ENCODE measurements at places on chromosomes 2 and 18.

- no peak for DNase-seq
Measured at GRCh38 chr2:67374481-67374880, 22.7 kb upstream of the ETAA1 start.

GRCh38 chr18:35694808-35695207, 113.3 kb downstream of the GALNT1 start:
- DNase-seq: no peak

GRCh38 chr2:145740302-145740701, 1220.4 kb upstream of the ZEB2 start:
- no peak for DNase-seq

DNA sequence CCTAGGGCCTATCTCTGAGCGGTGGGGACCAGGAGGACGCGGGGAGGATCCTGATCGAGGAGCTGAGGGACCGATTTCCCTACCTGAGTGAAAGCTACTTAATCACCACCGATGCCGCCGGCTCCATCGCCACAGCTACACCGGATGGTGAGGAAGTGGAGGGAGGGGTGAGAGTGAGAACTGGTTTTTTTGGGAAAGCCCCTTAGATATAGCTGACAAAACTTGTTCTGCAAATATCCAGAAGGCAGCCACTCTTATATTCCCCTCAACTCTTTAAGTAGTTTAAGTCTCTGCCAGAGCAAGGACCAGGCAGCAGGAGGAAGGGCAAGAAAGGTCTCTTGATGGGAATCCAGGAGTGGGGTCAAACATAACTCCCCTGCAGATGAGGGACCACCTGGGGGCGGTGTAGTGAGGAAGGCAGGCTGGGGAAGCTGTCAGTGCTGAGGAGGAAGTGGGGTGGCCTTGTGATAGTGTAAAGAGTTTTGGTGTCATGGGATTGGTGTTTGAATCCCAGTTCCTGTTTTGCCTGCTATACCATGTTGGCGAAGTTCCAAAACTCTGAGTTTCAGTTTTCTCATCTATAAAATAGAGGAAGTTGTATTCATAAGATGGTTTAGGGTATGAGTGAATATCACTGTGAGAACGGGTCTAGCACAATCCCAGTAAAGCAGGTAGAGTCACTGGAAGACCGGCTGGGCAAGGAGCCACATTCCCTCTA, 3.4 kb downstream of the NAGK start:
- DNase-seq: no peak

GRCh38 chr2:53129851-53130250, 637.8 kb upstream of the CHAC2 start:
- no peak for DNase-seq

- DNase-seq: no peak
Measured at GRCh38 chr18:26442126-26442525, 106.2 kb downstream of the KCTD1 start.

- DNase-seq: no peak
Measured at GRCh38 chr2:195711478-195711877, 54.5 kb downstream of the SLC39A10 start.

DNA sequence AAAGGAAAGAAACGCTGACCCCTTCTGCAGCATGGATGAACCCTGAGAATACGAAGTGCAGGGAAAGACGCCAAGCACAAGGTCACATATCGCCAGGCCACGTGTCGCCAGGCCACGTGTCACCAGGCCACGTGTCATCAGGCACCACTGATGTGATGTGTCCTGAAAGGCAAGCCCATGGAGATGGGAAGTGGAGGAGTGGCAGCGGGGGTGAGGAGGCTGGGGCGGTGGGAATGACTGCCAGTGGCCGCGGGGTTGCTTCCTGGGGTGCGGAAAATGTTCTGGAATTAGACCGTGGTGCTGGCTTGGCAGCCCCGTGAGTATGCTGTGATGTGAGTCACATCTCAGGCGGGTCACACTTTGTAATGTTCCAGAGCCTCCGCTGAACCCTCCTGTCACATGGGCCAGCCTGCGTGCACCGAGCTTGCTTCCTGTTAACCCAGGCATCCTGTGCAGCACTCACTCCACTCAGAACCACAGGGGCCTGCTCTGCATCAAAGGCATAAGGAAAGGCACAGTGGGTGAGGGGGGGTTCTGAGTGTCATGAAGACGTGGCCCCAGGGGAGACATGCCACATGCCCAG, 39.0 kb downstream of the SLC66A2 start:
- DNase-seq: no peak

DNA sequence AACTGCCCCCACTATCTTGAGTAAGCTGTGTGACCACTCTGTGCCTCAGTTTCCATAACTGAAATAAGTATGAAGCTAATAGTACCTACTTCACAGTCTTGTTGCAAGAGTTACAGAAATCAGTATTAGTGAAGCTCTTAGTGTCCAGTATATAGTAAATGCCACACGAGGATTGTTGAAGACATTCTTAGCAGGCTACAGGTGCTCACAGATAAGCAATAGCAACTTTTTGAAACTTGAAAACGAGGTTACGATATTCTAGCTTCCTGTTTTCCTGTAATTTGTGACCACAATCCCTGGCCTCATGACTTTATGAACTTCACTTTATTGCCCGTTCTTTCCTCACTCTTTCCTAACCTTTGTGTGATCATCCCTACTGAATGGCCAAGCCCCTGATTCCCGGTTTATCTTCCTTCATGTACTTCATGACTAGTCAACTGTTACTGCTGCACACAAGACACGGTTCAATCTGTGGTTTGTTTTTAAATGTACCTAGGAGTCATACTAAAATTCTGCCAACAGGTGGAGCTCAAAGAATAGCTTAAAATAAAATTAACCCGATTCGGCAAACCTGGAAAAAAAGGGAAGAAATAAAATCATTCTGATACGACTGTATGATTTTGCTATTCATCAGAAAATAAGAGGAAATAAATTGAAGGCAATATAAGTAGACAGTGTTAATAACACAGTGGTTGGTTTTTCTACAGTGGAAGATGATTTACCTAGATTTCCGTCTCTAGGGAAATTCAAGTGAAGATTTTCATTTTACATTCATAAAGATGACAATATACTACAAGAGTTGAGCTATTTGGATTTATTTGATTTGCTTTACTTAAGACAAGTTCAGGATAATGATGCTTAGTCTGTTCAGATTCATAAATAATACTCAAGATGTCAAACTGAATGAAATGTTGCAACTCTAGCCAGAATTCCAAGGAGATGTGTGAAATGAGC, 38.1 kb upstream of the STAT1 start:
- peak; percentile 22 for DNase-seq

- no peak for DNase-seq
Measured at GRCh38 chr2:102025016-102025501, 33.3 kb downstream of the IL1R2 start.

- DNase-seq: no peak
Measured at GRCh38 chr18:54148678-54149077, 75.8 kb downstream of the MBD2 start.

GRCh38 chr2:237590272-237591140, at the start of gene RAB17:
RAB17 (minus strand) TSS chr2:237590734; CDS start chr2:237586154, 4,580 bp downstream.
- no peak for DNase-seq

GRCh38 chr18:37559194-37559593, 6.4 kb downstream of the CELF4 start:
- no peak for DNase-seq

DNA sequence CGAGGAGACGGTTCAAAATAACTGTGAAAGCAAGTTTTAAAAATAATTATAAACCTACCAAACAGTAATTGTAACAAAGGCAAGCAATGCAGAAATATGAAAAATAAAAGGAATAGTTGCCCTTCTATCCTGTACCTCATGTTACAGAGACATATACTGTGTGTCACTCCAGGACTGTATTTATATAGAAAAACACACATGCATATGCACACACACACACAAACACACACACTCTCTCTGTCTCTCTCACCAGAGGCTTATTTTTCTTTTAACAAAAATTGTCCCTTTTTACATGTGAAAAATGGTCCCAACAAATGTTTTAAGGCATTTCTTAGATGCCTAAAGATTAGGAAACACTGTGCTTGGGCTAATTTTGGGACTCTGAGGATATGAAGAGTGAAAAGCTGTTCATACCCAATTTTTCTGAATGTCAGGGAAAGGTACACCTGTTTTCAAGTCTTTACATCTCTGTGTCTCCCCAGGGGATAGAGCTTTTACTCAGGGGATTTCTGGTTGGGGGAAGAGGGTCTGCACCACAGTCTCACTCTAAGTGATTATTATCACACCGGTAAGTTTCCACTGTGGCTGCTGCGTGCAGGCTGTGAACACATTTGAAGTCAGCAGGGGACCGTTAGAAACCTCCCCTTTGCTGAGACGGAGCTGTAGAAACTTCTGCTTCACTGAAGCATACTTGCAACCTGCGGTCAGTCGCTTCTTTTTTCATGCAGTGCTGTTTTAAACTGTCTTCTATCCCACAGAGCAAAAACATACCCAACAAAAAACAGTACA, 51.4 kb upstream of the SPAG16 start:
- DNase-seq: no peak

GRCh38 chr2:241068136-241068941, 33.7 kb downstream of the MTERF4 start:
- no peak for DNase-seq

- DNase-seq: no peak
Measured at GRCh38 chr18:12534820-12535219, 123.1 kb downstream of the SPIRE1 start.

GRCh38 chr2:232539298-232540231, at the start of gene CHRNG:
CHRNG (plus strand) TSS chr2:232539692; CDS start chr2:232539748, 56 bp downstream.
- DNase-seq: no peak

GRCh38 chr2:129733579-129733978, 245.9 kb upstream of the RAB6C start:
- no peak for DNase-seq

DNA sequence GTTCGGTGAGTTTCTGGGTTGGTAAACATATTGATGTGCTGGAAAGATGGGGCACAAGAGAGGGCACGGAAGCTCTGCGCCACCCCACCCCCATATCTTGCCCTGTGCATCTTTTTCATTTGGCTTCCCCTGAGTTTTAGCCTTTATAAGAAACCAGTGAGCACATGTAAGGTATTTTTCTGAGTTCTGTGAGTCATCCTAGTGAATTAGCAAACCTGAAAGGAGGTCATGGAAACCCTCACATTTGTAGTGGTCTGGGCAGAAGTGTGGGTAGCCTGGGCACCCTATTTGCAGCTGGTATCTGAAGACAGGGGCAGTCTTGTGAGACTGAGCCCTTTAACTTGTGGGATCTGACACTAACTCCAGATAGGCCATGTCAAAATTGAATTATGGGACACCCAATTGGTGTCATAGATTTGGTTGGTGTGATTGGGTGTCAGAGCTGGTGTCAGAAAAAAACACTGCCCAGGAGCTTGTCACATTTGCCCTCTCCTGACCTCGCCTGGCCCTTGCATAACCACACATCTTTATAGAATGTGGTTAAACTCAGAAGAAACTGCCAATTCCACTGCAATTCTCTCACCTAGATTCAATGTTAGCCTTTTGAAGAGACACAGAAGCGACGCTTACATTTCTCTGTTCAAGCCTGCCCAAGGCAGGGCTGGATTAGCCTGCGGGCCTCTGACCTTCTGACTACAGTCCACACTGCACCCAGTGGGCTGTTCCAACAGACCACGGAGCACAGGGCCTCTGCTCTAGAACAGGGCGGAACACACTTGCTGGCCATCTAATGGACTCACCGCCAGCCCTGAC, 12.0 kb upstream of the GALM start:
- DNase-seq: no peak

DNA sequence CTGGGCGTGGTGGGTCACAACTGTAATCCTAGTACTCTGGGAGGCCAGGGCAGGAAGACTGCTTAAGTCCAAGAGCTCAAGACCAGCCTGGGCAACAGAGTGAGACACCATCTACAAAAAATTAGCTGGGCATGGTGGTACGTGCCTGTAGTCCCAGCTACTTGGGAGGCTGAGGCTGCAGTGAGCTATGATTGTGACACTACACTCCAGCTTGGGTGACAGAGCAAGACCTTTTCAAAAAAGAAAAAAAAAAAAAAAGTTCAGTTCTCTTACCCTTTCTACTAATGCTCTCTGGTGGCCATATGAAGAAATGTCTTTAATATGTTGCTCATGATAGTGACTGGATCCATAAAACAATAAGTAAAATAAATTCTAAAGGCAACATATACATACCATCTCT, 14.9 kb downstream of the TYW5 start:
- no peak for DNase-seq

DNA sequence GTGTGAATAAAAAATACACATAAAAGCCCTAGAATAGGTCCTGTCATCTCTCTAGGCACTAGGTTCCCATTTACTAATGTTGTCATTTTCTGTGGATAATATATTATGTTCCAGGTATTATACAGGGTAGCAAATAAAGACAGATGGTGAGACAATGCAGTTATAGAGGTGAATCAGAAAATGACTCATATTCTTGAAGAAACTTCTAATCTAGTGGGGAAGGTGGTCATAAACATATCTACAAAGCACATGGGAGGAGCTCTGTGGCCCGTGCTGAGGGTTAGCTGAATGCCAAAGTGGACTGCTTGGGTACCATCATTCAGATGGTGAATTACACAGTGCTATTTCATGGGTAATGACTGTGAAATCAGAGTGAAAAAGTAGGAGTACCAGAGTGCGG, 700.9 kb downstream of the ERBB4 start:
- DNase-seq: no peak

GRCh38 chr2:120917886-120918285, 182.2 kb downstream of the GLI2 start:
- no peak for DNase-seq

GRCh38 chr2:61499060-61499459, 28.2 kb upstream of the USP34 start:
- no peak for DNase-seq
